ENCODE measurements at places on chromosomes 11 and 22.
A peak's percentile ranks its signal among the peaks of the same experiment; 100 is the strongest.

GRCh38 chr11:720017-720641, 14.1 kb downstream of the EPS8L2 start:
- no peak for DNase-seq

DNA sequence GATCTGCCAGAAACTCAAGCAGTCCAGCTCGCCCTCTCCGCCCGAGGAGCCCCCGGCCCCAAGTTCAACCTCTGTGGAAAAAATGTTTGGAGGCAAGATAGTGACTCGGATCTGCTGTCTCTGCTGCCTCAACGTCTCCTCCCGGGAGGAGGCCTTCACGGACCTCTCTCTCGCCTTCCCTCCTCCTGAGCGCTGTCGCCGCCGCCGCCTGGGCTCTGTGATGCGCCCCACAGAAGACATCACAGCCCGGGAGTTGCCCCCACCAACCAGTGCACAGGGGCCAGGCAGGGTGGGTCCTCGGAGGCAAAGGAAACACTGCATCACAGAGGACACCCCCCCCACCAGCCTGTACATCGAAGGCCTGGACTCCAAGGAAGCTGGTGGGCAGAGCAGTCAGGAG, 20.8 kb downstream of the USP35 start:
- no peak for DNase-seq

GRCh38 chr22:29259253-29259899, 8.4 kb downstream of the RHBDD3 start:
- DNase-seq, result no peak

GRCh38 chr11:9250139-9250582, 15.0 kb downstream of the DENND5A start:
- DNase-seq, result peak; percentile 26

DNA sequence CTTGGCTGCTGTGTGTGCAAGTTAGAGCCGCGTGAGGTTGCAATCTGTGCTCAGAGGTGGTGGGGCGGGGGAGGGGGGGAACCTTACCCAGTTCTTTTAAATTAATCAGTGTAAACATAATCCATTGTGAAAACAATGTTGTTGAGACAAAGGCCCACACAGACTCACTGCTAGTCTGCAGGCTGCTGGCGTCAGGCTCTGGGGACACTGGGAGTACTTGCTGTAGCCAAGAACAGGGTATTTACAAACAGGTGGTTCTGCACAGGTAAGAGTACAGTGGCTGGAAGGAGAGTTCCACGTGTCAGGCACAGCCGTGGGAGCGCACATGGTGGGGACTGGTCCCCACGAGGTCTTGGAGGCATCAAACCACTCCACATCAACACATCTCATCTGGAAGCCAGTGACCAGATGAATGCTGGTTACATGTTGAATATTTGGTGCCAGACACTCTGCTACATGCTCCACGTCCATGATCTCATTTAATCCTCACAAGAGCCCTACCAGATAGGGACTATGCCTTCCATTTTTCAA, 27.4 kb downstream of the SCUBE1 start:
- no peak for DNase-seq

DNA sequence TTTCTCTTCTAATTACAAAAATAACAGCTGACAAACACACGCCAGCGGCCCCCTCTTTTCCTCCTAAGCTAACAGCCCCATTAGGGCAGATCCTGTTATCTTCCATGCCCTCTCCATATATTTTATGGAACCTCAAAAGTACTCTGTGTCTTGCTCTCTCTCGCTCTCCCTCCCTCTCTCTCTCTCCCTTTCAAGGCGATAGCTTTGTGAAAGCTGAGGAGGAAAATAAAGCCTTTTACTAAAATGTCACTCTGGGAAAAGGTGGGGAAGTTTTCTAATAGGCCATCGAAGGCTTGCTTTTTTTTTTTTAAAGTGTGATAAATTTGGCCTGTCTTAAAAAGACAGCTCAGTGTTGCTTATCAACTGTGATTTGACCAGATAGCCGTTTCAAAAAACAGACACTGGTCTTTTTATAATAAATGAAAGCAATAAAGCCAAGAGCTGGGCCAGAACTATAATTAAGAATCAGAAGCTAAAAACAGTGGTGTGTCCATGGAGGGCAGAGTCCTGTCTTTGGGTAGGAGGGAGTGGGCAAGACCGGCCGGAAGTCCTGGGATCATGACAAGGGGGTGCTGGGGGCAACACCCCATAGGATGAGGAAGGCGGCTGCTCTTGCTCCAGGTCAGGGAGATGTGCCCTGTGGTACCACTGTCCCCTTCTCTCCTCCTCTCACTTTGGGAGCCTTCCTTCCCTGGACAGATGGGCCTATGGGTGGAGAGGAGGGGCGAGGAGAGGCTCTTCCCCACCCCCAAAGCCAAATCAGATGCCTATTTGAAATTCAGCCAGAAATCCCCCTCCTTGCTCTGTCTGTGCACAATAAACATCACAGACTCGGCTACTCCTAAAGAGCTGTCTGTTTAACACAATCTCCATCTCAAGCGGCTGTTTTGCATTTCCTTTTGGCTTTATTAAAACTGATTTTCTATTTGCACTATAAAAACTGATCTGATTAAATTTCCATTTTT, 267.2 kb downstream of the BUD13 start:
- no peak for DNase-seq

- DNase-seq, result no peak
These were observed 71.0 kb upstream of the KCNQ1OT1 start for GRCh38 chr11:2770761-2771301.

DNA sequence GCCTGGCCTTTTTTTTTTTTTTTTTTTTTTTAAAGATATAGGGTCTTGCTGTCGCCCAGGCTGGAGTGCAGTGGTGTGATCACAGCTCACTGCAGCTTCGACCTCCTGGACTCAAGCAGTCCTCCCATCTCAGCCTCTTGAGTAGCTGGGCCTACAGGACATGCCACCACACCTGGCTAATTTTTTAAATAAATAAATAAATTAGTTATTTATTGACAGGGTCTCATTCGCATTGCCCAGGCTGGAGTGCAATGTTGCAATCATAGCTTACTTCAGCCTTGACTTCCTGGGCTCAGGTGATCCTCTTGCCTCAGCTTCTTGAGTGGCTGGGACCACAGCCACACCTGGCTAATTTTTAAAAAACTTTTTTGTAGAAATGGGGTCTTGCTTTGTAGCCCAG, 10.5 kb downstream of the AP2A2 start:
- DNase-seq, result no peak

- DNase-seq, result no peak
These were observed 85.9 kb upstream of the PPARA start for GRCh38 chr22:46064228-46064965.

GRCh38 chr11:35479731-35480130, 45.7 kb downstream of the PAMR1 start:
- DNase-seq, result no peak

DNA sequence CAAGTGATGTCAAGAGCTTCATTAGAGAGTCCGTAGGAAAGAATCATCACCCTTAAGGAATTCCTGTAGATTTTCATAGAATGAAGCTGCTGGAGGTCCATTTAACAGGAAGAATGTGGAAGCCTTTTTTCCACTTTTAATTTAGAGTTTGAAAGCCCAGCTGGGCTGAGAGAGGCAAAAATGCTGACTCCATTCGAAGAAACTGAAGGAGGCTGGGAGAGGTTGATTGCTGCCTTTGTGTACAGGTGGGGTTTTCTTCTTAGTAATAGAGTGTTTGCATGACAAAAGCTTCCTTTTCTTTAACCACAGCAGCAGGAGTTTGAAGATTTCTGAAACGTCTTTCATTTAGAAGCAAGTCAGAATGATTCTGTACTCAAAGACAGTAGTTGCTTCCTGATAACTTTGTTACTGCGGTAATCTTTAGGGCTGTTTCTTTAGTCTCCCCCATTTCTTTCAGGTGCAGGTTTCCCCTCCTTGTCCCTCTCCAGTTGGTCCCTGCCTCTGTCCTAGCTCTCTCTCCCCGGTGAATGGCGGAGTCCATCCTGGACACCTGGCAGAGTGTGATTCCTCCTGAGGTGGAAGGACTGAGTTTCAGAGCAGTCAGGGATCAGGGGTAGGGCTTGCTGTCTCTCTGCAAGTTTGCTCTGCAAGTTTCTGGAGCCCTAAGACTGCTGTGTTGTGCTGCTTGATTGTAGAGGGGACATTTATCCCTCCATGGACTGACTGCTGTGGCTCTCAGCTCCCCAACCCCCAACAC, 166.2 kb downstream of the LDLRAD3 start:
- peak; percentile 36 for DNase-seq

DNA sequence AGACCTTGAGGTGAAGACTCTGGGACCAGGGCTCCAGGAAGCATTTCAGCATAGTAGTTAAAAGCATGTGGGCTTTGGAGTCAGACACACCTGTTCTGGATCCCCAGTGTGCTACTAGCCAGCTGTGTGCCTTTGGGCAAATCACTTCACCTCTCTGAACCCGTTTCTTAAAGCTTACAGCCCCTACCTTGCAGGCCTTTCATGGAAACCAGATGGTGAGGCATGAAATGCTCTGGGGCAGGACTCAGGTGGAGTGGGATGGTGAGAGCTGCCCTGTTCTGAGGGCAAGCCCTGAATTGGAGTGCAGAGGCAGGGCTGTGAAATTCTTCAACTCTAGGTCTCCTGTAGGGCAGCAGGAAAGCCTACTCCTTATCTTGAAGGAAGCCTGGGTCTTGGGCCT, 10.5 kb downstream of the UCP2 start:
- DNase-seq, result no peak

DNA sequence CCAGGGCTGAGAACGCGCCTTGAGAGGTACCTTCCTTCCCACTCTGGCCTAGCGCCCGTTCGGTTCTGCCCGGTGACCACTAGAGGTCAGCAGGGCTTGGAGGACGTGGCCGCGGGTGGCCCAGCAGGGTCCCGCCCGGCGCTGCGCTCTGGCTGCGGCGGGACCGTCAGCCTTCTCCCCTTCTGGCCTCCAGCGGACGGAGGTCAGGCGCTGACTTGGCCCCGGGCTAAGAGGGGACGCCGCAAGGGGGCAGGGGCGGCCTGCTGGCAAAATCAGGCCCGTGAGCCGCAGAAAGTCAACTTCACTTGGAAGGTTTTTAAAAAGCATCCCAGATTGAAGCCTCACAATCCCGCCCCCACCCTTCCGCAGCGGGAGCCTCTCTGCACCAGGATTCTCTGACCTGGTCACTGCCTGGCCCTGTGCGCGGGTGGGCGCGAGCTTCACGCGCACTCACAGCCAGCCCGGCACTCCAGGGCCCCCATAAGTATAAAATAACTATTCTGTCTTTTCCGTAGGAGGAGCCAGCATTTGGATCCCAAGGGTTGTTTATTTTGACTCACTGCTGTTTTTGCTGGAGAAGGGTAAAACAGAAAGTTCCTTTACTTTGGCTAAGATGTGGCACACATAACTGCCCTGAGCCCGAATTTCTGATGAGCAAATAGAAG, 23.2 kb upstream of the ZBTB16 start:
- peak; percentile 30 for DNase-seq

- DNase-seq, result no peak
These were observed 245.0 kb downstream of the BRD1 start for GRCh38 chr22:49582678-49583077.

GRCh38 chr11:130725421-130726233, 190.7 kb downstream of the SNX19 start:
- no peak for DNase-seq

GRCh38 chr11:68212421-68213134, 518 bp downstream of the KMT5B start:
- DNase-seq, result peak; percentile 45

- DNase-seq, result peak; percentile 30
These were observed 2.9 kb downstream of the KLHL35 start for GRCh38 chr11:75429902-75430713.

- DNase-seq, result no peak
These were observed 32.4 kb upstream of the ARHGAP32 start for GRCh38 chr11:129224538-129224937.

GRCh38 chr22:49663823-49664222, 163.8 kb downstream of the BRD1 start:
- no peak for DNase-seq

DNA sequence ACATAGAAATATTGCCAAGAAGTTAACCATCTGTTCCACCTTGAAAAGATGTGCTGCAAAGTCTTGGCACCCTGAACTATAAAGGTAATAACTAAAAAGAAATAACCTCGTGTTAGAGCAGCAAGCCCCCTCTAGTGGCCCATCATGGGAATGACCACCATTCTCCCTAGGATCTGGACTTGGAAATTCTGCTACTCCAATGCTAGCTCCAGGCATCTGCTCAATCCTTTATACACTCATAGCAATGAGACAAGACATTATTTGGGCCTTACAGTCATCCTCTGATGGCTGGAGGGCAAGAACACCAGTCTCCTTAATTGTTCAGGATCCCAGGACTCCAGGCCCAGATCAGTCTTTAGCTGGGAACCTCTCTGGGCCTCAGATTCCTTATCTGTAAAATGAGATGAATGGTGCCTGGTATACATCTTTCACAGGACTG, 76.0 kb downstream of the CWC15 start:
- no peak for DNase-seq

GRCh38 chr11:82722231-82722630, 11.4 kb downstream of the FAM181B start:
- no peak for DNase-seq

- no peak for DNase-seq
These were observed 70.6 kb downstream of the ADM start for GRCh38 chr11:10375280-10375971.

DNA sequence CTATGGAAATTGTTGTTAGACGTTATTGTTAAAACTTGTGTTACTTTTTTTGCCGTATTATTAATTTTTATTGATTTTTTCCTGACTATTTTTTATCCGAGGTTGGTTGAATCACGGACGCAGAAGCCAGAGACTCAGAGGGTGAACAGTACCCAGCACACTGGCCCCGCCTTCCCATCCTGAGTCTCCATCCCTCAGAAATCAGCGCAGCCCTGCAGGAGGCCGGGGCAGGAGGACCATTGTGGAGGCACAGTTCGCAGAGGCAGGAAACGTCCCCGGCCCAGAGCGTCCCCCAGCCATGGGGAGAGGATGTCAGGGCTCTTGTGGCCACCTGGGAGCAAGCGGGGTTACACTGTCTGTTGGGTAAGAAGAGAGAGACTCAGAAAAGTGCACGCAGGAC, 843.0 kb downstream of the BRD1 start:
- no peak for DNase-seq

- no peak for DNase-seq
These were observed 125.3 kb downstream of the MORC2 start for GRCh38 chr22:30843245-30843644.

DNA sequence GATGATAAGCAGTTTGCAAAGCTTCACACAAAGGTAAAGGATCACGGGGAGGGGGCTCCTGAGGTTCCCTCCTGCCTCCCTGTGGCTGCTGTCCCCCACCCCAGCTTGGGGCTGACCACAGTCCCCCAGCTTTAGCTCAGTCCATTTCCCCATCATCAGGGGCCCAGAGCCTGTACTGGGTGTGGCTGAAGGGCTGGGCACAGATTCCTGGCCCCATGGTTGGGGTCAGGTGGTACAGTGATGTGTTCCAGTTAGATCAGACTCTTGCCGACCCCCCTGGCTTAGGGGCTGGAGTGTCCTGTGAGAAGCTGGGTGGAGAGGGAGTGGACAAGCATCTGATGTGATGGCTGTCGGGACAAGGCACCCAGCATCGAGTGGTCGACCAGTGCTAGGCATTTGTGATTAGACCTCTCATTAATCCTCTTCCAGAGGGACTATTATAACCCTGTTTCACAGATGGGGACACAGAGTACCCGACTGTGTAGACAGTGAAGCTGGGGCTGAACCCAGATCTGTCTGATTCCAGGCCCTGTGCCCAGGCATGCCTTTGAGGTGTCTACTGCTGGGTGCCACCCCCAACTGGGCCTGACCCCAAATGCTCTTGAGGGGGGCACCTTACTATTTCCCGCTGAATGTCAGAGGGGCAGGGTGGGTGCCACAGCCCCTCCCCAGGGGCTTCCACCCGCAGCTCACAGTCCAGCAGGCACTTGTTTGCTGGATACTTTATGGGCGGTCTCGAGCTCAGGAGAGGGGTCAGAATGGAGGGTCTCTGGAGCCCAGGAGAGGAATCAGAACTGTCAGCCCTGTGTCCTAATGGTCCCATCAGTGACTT, 4.3 kb downstream of the SHANK3 start:
- no peak for DNase-seq

All from T-helper 1 cell (primary cell).